ENCODE measurements at places on chromosomes 1 and 21.

DNA sequence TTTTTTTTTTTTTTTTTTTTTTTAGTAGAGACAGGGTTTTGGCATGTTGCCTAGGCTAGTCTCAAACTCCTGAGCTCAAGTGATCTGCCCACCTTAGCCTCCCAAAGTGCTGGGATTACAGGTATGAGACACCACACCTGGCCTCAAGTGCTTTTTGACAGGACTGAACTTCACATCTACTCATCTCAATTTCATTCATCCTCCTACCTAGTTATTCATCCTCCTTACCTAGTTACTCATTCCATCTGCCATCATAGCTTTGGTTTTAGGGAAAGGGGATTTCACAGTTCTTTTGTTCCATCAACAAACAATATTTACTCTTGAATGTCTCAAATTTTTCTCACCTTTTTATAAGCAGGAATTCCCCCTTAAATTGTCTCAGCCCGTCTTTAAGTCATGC is 38.6 kb upstream of the RALGPS2 start:
- no peaks in the 10 kb centered on the region for H3K36me3 ChIP-seq
- no peak overlapping the region for H3K27ac ChIP-seq
- DNase-seq = no peak
- no peaks in the 10 kb centered on the region for H3K27me3 ChIP-seq

DNA sequence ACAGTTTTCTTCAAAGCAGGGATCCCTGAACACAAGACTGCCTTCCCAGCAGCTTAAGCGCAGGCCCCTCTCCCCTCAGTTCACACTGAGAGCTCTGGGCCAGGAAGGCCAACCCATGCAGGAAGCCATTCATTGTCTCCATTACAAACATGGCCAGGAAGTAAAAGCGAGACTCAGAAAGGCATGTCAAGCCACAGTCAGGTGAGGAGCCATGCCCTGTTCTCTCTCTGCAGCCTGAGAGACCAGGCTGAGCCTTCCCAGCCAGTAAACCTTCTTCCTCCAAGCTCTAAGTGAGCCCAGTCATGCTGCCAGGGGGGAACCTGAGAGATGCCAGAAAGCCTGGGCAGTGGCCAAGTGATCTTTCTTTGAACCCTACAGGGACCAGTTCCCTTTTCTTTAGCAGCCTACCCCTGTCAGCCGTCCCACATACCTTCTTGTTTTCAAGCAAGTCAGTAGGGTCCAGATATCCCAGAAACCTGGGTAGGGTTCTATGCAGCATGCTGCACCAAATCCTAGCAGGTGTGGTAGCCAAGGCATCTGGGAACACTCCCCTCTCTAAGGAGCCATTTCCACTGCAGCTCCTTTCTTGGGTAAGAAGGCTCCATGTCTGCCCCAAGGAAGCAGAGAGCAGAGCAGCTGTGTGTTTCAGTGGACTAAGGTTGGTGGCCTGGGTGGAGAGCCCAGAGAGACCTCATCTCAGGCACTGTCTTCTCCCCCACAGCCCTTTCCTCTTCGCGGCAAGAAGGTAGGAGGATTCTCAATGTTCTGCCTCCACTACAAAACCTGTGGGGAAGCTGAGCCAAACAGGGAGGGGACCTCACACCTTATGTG is 977 bp downstream of the TRAF3IP3 start:
- DNase-seq = no peak
- H3K27ac ChIP-seq = no peak overlapping the region
- H3K27me3 ChIP-seq = peaks cover 20% of the 10 kb centered on the region
- H3K4me3 ChIP-seq = no peak overlapping the region

GRCh38 chr1:29330856-29331255 is 94.5 kb downstream of the PTPRU start:
- no peak for DNase-seq
- H3K36me3 ChIP-seq = peaks cover 5% of the 10 kb centered on the region
- no peak overlapping the region for H3K27ac ChIP-seq
- peaks cover 2% of the 10 kb centered on the region for H3K4me1 ChIP-seq

- peaks cover 20% of the 10 kb centered on the region for H3K4me1 ChIP-seq
- H3K27me3 ChIP-seq = no peaks in the 10 kb centered on the region
- H3K4me3 ChIP-seq = no peak overlapping the region
- peaks cover 2% of the 10 kb centered on the region for H3K36me3 ChIP-seq
These were observed 18.3 kb downstream of the ATP2B4 start for GRCh38 chr1:203644661-203645510.

DNA sequence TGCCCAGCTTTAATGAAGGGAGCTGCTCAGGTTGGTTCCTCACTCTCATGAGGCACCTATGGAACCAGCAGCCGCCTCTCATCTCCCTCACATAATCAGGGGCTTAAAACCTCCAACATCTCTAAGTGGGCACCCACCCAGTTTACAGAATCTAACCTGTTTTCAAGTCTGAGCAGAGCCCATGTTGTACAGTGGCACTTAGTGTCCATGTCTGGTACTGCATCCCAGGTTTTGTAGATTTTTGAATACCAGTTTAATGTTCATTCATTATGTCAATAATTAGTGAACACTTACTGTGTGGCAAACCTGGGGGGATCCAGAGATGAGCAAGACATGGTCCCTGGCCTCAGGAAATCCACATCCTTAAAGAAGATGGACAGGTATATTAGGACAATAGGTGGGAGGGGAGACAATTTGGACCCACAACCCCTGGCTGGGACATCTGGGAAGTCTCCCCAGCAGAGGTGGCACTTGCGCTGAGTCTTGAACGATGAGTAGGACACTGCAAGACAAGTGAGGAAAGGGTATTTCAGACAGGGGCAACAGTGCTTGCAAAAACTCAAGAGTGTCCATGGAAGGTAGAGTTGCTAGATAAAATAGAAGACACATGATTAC is 83.3 kb downstream of the LACTBL1 start:
- no peak overlapping the region for H3K27ac ChIP-seq
- no peaks in the 10 kb centered on the region for H3K4me1 ChIP-seq
- no peak overlapping the region for H3K4me3 ChIP-seq
- no peak for DNase-seq
- no peaks in the 10 kb centered on the region for H3K27me3 ChIP-seq
- H3K36me3 ChIP-seq = peaks cover 20% of the 10 kb centered on the region

GRCh38 chr1:115456441-115456961 is 118.5 kb upstream of the NGF start:
- H3K36me3 ChIP-seq = no peaks in the 10 kb centered on the region
- H3K4me1 ChIP-seq = peaks cover 5% of the 10 kb centered on the region
- DNase-seq = no peak
